ENCODE measurements at places on chromosomes 11 and 22.

GRCh38 chr11:96061730-96062129, 137.8 kb upstream of the MTMR2 start:
- DNase-seq: no peak

GRCh38 chr11:83441171-83441570, 155.0 kb upstream of the CCDC90B start:
- no peak for DNase-seq

- peak; percentile 89 for DNase-seq
Measured at GRCh38 chr11:119709638-119710346, 19.2 kb downstream of the NECTIN1 start.

DNA sequence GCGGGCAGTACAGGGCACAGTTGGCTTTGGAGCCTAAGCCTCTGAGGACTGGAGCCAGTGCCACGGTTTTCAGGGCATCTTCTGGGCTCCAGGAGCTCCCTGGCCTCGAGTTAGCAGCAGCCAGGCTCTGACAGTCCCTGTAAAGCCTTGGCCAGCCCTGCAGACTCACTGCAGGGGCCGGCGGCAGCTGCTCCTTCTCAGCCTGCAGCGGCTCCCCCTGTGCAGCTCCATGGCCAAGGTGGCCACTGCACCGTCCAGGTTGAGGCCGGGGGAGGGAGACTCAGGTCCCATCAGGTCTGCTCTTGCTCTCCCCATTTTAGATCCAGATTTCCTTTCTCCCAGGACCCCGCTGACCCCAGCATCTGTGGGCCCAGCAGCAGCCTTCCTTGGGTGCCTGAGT, 1461.1 kb downstream of the BRD1 start:
- DNase-seq: no peak

DNA sequence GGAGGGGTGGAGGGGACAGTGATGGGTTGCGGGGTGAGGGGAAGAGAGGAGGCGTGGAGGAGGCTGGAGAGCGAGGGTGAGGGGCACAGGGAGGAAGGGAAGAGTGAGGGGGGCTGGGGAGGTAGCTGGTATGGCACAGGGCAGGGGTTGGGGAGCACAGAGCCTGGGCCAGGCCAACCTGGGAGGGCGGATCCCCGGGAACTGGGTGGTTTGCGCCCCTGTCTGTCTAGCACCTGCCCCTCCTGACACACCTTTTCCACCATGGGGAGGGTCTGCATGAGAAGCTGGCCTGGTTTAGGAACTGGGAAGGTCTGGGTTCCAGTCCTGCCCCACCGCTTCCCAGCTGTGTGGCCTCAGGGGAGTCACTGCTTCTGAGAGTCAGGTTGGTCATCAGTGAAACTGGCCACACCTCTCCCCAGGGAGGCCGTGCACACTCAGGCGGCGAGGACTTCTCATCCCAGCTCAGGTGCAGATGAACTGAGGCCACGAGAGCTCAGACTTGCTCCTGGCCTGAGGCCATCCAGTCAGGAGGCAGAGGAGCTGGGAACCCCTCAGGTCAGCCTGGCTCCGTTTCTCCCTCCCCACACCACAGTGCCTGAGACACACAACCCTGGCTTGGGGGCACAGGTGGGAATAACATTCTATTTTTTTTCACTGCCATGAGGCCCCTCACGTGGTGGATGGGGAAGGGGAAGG, 95.6 kb downstream of the PHF21B start:
- no peak for DNase-seq

DNA sequence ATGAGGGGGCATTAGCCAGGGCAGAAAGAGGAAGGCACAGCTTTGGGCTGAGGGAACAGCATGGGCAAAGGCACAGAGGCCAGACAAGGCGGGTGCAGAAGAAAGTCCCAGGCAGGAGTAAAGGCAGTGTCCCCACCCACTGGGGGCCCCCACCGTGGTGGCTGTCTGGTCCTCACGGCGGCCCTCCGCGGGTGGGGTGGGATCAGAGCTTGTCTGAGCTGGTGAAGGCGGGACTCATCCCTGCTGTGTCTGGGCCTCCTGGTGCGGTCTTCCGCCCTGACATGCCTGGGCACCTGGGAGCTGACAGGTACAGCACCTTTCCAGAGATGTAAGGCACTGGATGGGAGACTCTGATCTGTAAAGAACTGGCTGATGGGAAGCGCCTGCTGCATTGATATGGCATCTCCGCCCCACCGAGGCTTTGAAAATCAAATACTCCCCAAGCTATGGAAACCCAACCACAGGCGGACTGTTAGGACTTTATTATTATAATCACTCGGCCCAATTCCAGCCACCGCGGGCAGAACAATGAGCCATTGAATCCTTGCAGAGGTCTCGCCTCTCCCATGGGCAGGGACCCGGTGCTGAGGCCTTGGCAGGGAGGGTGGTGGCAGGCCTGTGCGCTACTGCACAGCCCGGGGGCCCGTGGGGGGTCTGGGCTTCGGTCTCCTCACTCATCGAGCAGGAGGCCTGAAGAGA, 14.2 kb upstream of the GNB1L start:
- no peak for DNase-seq

DNA sequence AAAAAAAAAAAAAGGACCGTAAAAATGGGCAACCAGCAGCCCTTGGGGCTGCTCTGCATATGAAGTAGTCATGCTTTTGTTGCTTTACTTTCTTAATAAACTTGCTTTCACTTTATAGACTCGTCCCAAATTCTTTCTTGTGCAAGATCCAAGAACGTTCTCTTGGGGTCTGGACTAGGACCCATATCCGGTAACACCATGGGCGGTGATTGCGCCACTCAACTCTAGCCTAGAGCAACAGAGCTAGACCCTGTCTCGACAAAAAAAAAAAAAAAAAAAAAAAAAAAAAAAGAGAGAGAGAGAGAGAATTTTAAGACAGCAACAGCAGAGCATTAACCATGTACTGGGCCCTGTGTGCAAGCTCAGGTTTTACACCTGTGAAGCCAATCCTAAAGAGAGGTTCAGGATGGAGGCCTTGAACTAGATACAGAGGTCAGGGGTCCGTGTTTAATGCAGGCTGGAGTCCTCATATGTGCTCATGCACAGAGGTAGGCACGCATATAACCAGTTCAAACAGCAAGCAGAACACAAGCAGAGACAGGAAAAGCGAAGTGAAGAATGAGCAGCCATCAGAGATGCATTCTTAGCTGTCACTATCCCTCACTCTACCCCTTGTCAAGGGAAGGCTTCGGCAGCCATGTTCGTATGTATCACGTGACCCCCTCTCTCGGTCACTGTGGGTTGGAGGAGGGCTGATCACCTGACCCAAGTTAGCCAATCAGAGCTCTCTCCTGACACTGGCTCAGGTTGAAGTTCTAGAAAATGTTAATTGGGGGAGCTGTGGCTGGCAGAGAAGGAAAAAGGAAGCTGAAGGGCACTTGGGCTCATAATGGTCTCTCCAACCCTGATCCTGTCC, 16.7 kb upstream of the SYT12 start:
- no peak for DNase-seq

GRCh38 chr22:37762389-37762836, 45.3 kb upstream of the GCAT start:
- DNase-seq: no peak

DNA sequence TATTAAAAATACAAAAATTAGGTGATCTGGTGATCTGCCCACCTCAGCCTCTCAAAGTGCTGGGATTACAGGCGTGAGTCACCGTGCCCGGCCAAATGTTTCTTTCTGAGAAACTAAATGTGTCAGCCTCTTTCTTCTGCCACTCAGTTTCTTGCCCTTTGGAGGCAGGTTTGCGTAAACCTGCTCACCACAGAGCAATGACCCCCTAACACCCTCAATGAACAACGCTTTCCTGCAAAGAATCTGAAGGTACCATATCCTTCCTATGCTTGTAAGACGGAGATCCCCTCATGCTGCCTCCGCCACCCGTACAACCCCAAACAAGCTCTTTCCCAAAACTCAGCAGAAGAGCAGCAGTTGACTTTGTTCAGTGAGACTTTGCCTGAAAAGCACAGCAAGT, 38.7 kb upstream of the TTLL12 start:
- no peak for DNase-seq

GRCh38 chr11:10550503-10551289, 9.7 kb upstream of the RNF141 start:
- peak; percentile 64 for DNase-seq

DNA sequence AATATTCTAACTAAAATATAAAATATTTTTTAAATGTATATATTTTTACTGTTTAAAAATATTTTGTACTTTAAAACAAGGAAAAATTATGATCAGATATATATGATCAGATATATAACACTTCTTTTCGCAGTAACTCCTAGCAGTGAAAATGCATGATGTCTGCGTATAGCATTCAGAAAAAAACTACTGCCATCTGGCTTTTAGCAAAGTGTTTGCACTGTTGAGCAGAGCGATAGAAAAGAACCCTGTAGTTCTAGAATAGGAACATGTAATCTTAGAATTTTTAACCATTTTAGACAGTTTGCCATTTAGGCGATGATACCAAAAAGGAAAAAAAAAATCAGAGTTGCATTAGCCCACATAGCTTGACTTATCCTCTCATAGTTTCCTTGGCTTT, 370.4 kb upstream of the ANO3 start:
- DNase-seq: no peak

GRCh38 chr11:75919525-75919924, 104.5 kb downstream of the UVRAG start:
- DNase-seq: no peak

GRCh38 chr11:102495161-102496042, 35.1 kb downstream of the MMP7 start:
- peak; percentile 74 for DNase-seq

DNA sequence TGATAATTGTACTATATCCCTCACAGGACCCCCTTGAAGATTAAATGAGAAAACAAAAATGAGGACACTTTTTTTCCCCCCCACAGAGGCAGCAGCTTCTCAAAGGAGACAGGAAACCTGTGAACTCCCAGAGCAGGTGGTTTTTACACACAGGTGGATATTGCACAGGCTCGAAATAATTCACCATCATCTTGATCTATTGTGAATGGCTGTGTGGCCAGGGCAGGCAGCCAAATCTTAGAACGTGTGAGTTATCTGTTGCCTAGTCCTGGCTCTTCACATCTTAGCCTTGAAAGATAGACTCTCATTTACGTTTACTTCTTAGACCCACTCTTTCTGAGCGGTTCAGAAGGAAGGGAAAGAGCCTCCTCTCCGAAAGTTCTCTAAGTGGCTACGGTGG, 23.5 kb downstream of the PPFIBP2 start:
- no peak for DNase-seq

DNA sequence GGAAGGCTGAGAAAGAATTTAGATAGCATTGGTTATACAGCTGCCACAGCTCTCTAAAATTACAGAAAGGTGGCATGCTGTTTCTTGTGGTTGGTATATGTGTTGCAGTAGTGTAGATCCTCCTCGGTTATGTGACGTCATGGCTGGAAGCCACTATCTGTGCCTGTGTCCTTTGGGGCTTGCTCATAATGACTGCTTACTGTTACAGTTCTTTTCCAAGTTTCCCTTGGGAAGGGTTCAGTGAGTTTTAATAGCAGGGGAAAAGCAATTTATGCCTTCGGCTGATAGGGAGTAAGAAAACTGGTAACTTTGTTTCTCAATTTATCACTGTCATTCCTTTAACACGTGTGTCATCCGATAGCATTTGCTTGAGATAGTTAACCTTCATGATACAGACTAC, 47.2 kb downstream of the POLD3 start:
- no peak for DNase-seq

DNA sequence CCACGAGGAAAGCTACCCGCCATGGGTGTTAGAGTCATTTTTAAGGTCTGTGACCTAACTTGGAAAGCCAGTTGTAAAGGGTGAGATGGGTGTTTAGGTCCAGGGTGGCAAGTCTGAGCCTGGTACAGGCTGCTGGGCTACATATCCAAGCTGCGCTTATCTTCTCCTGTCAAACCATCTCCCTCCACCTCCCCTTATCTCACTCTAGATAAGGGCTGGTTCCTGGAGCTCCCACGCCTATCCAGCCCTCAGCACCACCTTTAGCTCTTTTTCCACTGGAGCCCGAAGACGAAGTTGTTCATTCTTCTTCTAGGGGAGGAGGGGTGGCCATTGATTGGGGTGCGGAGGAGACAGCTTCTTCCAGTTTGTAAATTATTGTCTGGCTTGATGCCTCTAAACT, 48.5 kb downstream of the MICAL2 start:
- no peak for DNase-seq

DNA sequence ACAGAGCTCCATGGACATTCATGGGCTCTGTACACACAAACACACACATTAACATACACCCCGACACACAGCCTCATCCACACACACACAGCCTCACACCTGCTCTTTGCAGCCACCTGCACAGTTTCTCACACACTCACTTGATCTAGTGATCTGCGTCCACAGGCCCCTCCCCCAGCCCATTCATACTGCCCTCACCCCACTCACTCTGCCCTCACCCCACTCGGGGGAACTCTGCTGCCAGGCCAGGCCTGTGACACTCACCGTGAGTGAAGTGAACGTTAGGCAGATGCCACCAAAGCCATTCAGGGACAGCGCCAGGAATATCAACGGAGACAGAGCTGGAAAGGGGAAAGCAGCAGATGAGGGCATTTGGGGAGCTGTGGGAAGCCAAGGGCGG, 15.0 kb downstream of the SLC43A1 start:
- DNase-seq: no peak

GRCh38 chr11:90867416-90867815, 644.6 kb upstream of the CHORDC1 start:
- no peak for DNase-seq

GRCh38 chr22:48138855-48139254, 1376.4 kb downstream of the TBC1D22A start:
- no peak for DNase-seq

DNA sequence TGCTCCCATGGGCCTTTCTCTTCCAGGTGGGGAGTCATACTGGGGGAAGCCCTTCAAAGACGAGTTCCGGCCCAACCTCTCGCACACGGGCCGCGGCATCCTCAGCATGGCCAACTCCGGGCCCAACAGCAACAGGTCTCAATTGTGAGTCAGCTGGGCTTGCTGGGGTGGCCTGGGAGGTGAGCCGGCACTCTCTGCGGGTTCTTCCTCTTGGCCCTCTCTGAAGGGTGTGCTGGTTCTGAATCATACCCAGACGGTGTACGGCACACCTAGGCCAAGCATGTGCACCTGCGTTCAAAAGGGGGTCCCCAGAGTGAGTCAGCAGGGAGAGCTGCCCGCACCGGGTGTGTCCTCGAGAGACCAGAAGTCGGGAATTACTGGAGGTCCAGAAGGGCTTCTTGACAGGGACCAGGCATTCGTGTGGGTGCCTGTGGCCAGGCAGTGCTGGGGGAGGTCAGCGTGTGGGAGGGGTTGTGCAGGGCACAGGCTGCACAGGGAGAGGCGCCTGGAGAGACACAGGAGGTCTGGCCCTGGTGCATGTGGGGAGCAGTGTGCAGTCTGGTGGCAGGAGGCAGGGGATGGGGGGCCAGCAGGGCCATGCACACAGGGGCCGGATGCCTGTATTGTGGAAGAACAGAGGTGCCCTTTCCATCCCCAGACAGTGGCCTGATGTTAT, 23.0 kb downstream of the PPIL2 start:
- no peak for DNase-seq

- no peak for DNase-seq
Measured at GRCh38 chr22:19948057-19948760, 6.6 kb upstream of the TXNRD2 start.
